8988T (cell line): ENCODE measurements at places on chromosomes 16 and 17.
A peak's percentile ranks its signal among the peaks of the same experiment; 100 is the strongest.

- DNase-seq: peak; percentile 88
Measured at GRCh38 chr17:81142301-81143199, 22.8 kb upstream of the PVALEF start.

DNA sequence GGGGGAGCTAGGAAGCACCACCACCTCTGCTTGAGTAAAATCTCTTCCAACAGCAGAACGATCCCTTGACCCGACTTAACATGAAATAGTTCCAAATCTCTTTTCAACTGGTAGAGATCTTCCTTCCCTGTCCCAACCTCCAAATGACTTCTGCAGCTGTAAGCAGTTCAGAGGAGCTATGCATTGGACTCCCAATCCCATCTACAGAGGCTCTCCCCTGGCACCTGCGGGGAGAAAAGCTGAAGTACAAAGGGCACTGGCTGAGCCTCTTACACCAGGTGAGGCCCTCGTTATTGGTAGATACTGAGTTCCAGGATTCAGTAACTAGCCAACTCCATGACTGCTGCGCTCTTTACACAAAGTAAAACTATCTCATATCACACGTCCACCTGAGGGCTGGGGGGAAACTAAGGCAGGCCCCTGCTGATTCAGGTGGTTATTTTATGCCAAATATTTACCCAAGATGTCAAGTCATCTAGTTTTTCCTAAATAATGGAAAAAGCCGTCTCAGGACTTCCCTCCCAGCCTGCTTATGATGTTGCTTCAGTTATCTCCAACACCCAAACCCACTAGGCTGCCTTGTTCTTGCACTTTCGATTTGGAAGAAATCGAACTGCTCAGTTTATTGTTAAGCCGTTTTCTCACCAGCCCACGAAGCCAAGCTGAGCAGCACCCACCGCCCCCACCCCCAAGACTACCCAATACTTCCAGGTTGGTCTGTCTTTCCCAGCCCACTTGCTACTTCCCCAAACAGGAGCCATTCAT lies 3.2 kb downstream of the ACTG1 start:
- DNase-seq: no peak

DNA sequence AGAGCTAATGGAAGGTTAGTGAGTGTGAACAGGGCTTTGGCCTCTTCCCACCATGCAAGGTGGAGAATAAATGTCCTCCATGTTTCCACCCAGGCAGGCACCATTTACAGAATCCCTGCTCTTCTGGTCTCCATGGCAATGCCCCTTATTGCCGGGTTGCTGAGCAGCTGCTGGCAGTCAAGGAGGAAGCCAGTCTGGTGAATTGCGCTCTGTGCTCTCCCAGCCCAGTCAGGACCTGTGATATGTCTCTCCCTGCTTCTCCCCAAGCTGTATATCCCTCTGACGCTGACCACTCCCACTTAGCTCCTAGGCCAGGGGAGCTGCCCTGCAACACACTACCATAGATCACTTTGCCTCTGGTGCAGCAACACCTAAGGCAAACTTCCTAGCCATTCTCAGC lies 402.1 kb upstream of the ERCC4 start:
- DNase-seq: no peak

DNA sequence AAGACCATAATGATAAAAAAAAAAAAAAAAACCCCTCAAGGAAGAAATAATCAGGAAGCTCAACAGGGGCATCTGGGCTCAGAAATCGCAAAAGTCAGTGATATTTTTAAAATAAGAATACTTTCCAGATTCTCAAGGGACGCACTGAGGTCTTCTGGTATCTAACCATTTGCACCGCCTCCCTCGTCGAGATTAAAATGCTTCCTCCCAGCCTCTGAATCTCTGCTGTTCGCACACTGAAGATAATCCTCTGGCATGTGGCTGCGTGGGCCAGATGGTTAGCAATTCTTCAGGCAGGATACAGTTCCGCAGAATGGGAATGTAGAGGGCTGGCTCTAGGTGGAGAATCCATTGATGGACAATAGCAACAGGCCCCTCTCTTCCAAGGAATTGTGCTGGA lies 211.7 kb upstream of the CDH5 start:
- DNase-seq: no peak

DNA sequence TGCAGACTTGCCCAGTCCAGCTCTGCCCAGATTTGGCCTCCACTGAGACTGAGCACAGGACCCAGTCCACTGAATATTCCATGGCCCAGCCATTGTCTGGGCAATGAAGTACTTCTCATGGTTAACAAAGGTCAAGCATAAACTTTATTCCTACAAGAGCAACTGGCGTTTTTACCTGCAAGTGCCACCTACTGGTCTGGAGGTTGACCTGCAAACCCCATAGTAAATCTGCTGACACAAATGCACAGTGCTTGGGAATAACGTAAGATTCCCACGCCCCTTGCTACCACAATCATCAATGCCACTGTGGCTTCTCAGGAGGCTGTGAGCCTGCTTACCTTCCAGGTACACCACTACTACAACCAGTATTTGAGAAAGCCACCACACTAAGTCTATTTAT lies 170.2 kb downstream of the CEP112 start:
- DNase-seq: no peak
